ENCODE measurements at places on chromosomes 3 and 15. TPM values are rescaled to one million over a fixed set of nuclear protein-coding genes. Genes with fewer than 3 reads are reported as not detected.

SEMA3G gene
- 0.06 TPM for polyA plus RNA-seq

NPAP1 gene
- not detected for polyA plus RNA-seq

ZNF860 gene
- 0.08 TPM for polyA plus RNA-seq

PLSCR5 gene
- polyA plus RNA-seq, result not detected

PLA2G4E gene
- not detected for polyA plus RNA-seq

C2CD4A gene
- not detected for polyA plus RNA-seq

PRR20G gene
- polyA plus RNA-seq, result not detected
